ENCODE measurements at places on chromosomes 16 and 17.

DNA sequence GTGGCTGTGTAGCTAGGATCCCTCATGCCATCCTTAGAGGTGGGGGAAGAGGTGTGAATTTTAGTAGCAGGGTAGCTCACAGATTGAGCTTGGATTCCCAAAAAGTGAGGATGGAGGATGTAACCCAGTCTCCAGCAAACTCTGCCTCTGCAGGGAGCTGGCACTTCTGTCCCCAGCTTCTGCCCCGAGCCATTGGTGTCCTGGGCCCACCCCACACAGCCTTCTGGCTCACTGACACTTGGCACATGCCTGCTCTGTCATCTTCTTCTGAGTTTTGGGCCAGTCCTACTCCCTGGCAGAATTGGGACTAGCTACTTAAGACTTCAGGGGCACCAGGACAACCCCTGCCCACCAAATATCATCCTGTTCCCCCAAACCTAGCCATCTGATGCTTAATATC, 2.3 kb downstream of the CACNG5 start:
- DNase-seq, result no peak

DNA sequence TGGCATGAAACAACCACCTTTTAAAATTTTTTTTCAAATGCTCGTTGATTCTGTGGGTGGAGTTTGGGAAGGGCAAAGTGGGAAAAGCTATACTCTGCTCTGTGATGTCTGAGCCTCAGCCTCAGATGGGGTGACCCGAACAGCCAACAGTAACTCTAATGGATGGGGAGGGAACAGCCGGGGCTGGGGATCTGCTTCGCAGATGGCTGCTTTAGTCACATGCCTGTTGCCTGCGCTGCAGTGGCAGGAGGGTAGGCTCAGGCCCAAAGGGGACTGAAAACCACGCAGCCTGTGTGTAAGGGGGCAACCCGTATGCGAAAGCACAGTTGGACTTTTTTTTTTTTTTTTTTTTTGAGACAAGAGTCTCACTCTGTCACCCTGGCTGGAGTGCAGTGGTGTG, 14.9 kb upstream of the MAPK3 start:
- DNase-seq, result no peak

GRCh38 chr16:87648698-87649487, 46.6 kb downstream of the JPH3 start:
- no peak for DNase-seq

DNA sequence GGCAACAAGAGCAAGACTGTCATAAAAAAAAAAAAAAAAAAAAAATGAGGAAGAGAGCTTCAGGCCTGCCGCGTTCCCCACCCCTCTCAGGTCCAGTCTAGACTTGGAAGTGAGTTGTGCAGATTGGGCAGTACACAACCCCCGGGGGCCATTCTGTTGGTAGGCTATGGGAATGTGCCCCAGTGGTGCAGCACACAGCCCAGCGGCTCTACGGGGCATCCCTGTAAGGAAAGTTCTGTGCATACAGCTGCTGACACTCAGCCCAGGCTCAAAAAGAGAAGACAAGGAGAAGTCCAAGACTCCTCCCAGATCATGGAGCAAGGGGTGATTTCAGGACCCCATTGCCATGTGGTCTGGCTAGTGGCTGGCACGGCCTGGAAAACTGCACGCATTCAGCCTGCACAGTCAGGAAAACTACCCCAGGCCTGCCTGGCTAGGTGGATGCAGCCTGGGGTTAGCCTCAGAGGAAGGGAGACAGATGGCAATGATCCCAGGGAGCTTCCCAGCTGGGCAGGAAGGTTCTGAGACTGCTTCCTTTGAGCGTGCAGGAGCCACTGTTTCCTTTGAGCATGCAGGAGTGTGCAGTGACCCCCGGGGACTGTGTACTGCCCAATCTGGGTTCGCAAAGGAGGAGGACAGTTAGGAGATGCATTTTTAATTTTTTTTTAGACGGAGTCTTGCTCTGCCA, 44.8 kb downstream of the PECAM1 start:
- no peak for DNase-seq

DNA sequence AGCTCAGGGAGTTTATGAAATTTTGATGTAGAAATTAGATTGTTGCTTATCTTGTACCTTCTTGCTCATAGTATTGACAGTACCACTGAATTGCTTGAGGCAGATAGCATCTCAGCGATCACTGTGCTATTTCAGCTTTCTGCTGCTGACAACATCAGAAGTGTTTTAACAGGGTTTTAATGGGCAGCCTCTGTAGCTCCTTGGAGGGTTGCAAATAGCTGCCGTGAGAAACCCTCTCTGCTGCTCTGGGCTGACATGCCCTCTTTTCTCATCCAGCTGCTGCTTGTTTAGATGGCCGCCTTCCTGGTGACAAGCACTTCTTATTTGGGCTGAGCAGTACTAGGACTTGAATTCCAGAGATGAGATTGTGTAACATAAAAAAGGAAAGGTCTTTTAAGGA, 180.2 kb upstream of the TBX2 start:
- DNase-seq, result no peak

GRCh38 chr17:61318684-61319098, 81.0 kb upstream of the TBX2 start:
- DNase-seq, result no peak

DNA sequence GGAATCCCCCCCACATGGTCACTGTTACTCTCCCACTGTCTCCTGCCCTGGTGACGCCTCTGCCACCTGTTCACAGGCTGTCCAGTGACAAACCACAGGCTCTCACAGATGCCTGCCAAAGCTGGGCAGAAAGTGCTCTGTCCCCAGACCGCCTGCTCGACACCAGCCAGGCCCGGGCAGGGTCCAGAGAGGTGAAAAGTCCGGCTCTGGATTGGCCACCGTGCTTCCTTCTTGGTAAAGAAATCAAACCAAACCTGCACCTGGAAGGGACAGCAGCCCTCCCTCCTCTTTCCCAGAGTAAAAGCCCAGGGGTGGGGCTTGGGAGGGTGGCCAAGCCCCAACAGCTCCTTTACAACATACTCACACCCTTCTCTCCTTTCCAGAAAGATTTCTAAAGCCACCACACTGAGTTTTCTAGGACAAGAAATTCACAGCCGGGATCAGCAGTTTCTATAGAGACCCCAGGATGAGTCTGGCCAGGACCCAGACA, 6.2 kb downstream of the PCGF2 start:
- no peak for DNase-seq

- DNase-seq, result peak; percentile 68
These were observed 11.4 kb downstream of the HSD3B7 start for GRCh38 chr16:30996324-30996984.

- no peak for DNase-seq
These were observed 127.9 kb downstream of the COPRS start for GRCh38 chr17:31731118-31731517.

DNA sequence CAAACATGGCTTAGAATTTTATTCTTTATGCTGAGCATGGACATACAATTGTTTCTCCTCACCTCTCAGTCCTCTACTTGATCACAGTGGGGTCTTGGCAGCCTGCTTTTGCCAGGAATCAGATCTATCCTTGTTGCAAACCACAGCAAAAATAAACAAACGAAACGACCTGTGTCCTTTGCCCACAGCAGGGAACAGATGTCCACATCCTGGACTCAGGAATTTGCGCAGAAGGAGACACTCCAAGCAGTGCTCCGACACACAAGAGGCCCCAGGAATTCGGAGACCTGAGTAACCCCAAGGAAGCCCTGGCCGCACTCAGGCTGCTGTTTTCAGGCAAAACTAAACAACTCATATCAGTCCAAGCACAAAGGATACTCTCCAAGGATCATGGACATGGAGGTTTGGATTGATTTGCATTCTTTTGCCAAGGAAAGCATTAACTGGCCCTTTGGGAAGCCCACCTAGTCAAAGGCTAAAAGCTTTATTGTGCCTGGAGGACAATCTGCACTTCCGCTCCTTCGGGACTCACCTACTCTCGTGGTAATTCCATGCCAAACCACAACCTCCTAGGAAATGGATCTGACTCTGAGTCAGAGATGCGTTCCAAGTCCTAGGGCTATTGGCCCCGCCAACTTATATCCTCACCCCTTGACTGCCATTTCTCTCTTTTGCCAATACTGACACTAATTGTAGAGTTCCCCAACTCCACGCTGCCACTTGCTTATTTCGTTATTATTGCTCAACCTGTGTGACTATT, 271.1 kb upstream of the CDH11 start:
- DNase-seq, result no peak

GRCh38 chr17:74473294-74473693, 6.9 kb downstream of the CD300A start:
- no peak for DNase-seq

GRCh38 chr16:84555418-84556196, 51.1 kb upstream of the MEAK7 start:
- no peak for DNase-seq

DNA sequence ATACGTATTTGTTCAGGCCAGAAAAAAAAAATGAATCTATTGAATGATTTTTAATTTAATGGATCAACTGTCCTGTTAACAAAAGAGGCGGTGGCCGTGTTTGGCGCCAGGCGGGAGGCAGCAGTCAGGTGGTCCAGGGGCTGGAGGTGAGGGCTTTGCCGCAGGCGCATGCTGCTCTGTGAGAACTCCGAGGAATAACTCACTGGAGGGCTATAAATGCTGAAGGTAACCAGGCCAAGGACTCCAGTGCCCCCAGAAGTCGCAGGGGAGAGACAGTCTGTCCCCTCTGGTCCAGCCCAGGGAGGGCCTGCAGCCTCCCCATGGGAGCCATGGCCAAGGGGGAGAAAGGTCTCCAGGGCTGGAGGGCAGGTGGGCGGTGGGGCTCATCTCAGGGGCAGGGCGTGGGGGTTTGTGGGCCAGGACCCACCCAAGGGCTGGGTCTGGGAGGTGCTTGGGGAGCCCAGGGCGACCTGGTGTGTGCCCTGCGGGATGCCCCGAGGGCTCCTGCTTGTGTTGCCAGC, 7.1 kb upstream of the BAHCC1 start:
- DNase-seq, result no peak

GRCh38 chr17:27856676-27857432, 36.3 kb downstream of the LYRM9 start:
- DNase-seq, result no peak

- no peak for DNase-seq
These were observed 18.4 kb upstream of the PRKCA start for GRCh38 chr17:66283971-66284370.

- DNase-seq, result no peak
These were observed 7.2 kb upstream of the C17orf78 start for GRCh38 chr17:37368577-37368976.

DNA sequence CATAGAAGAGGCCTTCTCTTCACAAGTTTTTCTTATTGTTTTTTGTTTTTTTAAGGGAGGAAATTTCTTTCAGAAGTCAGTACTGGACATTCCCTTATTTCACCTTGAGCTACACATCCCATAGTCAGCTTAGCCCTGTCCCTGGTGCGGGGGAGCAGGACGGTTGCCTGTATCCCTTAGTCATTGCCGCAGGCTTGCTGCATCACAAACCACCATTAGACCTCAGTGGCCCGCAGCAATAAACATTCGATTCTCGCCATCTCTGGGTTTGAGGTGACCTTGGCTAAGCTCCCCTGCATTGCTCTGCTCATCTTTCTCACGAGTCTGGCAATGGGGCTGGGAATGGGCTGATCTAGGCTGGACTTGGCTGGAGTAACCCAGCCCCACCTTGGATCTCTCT, 692.5 kb downstream of the WWOX start:
- DNase-seq, result no peak

- DNase-seq, result no peak
These were observed 1843.4 kb downstream of the TP53TG3F start for GRCh38 chr16:35302859-35303258.
